ENCODE measurements at places on chromosomes 12 and 14. TPM values are rescaled to one million over a fixed set of nuclear protein-coding genes. Genes with fewer than 3 reads are reported as not detected.

TC2N gene
- total RNA-seq = 1.1 TPM

MMP19 gene
- total RNA-seq = 2.4 TPM

OR4Q2 gene
- total RNA-seq = not detected

CELA1 gene
- not detected for total RNA-seq

ADAM21 gene
- total RNA-seq = 0.62 TPM

VRTN gene
- total RNA-seq = not detected

NGB gene
- not detected for total RNA-seq

SMIM41 gene
- total RNA-seq = not detected

OAS2 gene
- total RNA-seq = 24.9 TPM

LALBA gene
- total RNA-seq = not detected

NPFF gene
- total RNA-seq = not detected

PIWIL1 gene
- not detected for total RNA-seq

ANKRD33 gene
- not detected for total RNA-seq

ZFHX2 gene
- total RNA-seq = 0.71 TPM

MGST1 gene
- total RNA-seq = 7.5 TPM

KCNH3 gene
- 0.40 TPM for total RNA-seq

LGR5 gene
- not detected for total RNA-seq

GPRC5A gene
- 1.9 TPM for total RNA-seq

KIF5A gene
- 0.23 TPM for total RNA-seq

ASCL1 gene
- not detected for total RNA-seq

BHLHE41 gene
- 9.2 TPM for total RNA-seq

TTC9 gene
- 2.9 TPM for total RNA-seq

NRL gene
- total RNA-seq = 1.9 TPM

STYK1 gene
- not detected for total RNA-seq

SLC4A8 gene
- 2.6 TPM for total RNA-seq

CCDC38 gene
- not detected for total RNA-seq

DDX54 gene
- 34.0 TPM for total RNA-seq

FAM186B gene
- 0.32 TPM for total RNA-seq

CACNA1C gene
- 164 TPM for total RNA-seq

TBX3 gene
- total RNA-seq = 21.9 TPM

HAL gene
- total RNA-seq = not detected

EGLN3 gene
- 221 TPM for total RNA-seq

ABHD12B gene
- total RNA-seq = not detected

RBP5 gene
- not detected for total RNA-seq

OTOGL gene
- 0.05 TPM for total RNA-seq

NKX2-1 gene
- total RNA-seq = not detected

All from heart left ventricle (tissue), 16 donors.